Bone marrow (tissue), 2 donors: ENCODE measurements at places on chromosomes 4 and X.

DNA sequence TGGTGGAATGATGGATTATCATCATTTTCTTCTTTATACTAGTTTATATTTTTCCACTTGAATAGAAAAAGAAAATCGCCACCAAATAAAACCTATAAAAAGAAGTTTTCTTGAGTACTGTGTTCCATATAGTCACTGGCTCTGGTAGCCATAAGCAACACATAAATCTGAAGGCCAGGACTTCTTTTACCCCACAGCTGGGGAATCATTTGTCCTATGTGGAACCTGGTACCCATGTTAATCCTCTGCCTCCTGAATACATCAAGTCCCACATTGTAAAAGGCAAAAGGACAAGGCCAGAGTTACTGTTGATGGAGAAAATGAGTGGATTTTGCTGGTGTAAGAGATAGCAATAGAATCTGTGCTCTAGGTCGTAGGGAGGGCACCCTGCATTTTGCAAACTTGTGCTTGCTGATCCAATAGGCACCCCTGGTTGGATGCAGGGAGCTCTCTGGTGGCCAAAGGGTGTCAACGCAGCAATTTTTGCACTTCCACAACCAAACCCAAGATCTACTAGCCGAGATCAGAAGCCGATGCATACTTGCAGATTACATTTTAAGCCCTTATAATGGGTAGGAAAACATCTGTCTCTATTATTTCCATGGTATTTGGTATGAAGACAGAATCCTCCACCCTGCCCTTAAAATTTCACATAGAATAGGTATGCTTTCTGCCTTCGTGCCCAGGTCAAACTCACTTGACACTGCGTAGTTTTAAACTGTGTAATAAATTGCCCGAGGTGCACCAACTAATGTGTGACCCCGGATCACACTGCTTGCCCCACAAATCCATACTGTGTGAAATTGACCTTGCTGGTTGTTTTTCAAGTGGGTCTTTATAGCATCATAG is 146.2 kb upstream of the SCML1 start:
- no peak for DNase-seq

DNA sequence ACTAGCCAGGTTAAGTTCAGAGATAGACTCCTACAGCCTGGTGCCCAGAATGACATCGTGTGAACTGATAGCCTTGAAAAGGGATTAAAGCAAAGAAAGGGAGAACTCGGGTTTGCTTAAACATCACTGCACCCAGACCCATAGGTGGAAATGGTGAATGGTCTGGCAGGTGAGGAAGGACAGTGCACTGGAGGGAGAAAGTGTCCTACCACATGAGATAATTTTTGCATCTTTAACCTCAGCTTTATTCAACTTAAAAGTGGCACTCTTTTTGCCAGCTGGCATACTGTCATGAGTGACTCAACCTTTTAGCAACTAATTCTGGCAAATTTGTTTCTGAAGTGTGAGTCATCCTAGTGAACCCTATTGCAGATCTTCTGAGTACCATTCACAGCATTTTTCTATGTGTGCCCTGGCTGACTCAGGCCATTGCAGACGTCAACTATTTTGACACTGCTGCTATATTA is 53.0 kb upstream of the DAPP1 start:
- DNase-seq = no peak

GRCh38 chr4:7772711-7773385 is 166.8 kb downstream of the AFAP1 start:
- no peak for DNase-seq

DNA sequence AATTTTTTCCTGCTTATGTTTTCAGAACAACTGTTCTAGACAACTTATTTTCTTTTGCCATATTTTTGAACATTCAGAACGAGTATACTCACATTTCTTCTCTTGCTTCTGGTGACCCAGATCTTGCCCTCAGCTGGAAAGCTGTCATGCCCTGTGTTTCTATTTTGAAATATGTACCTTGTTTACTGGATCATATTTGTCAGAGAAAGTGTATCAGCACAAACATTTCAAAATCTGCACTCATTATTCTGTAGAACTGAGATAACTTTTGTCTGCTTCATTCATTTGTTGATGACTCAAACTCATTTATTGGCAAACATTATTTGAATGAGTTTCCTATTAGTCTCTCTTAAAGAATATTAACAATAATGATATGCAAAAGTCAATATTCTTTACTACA is 46.2 kb upstream of the FAM9A start:
- no peak for DNase-seq

- no peak for DNase-seq
Observed at GRCh38 chr4:147843162-147843561, 111.3 kb downstream of the ARHGAP10 start.

DNA sequence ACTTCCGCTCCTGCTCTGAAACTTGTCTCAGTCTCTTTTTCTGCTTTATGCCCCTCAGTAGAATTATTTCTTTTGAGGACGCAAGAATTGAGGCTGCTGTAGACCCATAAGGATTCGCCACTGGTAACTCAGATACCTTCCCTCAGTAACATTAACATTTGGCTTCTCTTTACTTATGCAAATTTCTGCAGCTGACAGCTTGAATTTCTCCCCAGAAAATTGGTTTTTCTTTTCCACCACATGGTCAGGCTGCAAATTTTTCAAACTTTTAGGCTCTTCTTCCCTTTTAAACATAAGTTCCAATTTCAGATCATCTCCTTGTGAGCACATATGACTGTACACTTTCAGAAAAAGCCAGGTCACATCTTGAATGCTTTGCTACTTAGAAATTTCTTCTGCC is 839.3 kb upstream of the GRIA3 start:
- DNase-seq = no peak

DNA sequence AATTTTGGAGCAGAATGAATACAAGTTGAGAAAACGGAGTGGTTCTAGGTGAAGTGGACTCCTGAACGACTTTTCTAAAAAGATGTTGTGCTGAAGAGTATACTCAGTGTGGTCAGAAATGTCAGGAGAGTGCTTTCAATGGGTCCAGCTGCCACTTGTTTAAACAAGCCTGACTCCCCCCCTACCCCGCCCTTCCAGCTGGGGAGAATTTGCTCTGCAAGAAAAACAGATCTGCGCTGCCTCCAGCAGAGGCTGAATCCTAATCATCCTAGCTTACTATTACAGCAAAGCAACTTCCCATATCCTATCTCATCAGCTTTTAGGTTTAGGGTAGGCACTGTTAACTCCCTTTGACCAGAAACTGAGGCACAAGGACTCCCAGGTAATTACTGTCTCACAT is 1.9 kb downstream of the MAP3K15 start:
- DNase-seq = no peak

DNA sequence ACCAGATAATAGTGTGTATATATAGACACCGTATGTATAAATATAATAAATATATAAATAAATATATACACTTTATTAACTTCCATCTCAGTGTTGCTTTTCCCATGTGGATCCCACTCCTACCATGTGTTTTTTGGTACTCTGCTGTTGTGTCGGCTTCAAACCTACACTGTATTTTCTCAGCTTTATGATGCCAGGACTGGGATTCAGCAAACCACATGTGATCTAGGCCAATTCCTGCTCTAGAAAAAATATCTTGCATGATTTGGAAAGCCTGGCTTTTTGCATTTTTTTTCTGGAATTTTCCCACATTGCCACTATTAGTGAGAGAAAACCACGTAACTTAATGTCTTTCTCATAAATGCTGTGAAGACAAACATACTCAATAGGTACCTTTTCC is 55.8 kb downstream of the POLR2B start:
- DNase-seq = no peak
